ENCODE measurements at places on chromosomes 3 and 15. TPM values are rescaled to one million over a fixed set of nuclear protein-coding genes. Genes with fewer than 3 reads are reported as not detected.

DNA sequence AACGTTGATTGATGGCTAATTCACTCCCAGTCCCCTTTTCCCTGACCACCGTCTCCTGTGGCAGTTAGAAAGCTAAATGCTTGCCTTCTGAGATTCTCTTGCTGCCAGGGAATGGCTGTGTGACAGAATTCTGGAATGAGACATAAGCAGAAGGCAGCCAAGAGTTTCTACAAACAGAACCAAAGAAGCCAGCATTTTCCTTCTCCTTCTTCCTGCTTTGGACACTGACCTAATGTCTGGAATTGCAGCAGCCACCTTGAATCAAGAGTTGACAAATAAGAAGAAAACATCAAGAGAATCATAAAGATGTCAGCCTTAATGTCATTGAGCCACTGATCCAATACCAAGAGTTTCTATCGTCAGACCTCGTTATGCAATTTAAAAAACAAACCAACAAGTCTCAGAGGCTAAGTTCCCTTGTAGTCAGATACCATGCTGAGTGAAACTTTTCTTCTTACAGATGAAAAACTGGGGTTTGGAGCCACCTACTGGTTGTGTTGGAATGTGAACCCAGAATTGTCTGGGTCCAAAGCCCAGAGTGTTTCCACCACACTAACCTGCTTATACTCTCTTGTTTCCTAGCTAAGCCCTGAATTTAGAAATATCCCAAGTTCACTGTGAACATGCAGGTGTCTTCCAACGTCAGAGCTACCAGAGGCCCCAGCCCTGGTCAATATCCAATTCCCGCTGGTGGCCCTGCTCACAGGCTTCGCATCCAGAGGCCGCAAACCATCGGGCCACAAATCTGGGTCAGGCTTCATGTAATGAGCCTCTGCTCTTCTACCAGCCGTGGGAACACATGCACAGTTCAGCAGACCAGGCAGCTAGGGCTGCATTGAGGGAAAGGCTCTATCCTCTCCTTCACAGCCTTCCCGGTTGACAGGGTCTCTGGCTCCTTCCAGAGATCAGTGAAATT is 42.5 kb downstream of the MCF2L2 start:
- peak; percentile 63 for DNase-seq

Gene ITIH3
- total RNA-seq, result not detected

- DNase-seq, result peak; percentile 89
Observed at GRCh38 chr3:193780810-193781478, 187.9 kb downstream of the OPA1 start.

Gene ZIC4
- total RNA-seq, result 0.10 TPM

GRCh38 chr3:13122081-13123012 is 49.1 kb upstream of the IQSEC1 start:
- DNase-seq, result no peak

Gene TMC3
- total RNA-seq, result not detected

DNA sequence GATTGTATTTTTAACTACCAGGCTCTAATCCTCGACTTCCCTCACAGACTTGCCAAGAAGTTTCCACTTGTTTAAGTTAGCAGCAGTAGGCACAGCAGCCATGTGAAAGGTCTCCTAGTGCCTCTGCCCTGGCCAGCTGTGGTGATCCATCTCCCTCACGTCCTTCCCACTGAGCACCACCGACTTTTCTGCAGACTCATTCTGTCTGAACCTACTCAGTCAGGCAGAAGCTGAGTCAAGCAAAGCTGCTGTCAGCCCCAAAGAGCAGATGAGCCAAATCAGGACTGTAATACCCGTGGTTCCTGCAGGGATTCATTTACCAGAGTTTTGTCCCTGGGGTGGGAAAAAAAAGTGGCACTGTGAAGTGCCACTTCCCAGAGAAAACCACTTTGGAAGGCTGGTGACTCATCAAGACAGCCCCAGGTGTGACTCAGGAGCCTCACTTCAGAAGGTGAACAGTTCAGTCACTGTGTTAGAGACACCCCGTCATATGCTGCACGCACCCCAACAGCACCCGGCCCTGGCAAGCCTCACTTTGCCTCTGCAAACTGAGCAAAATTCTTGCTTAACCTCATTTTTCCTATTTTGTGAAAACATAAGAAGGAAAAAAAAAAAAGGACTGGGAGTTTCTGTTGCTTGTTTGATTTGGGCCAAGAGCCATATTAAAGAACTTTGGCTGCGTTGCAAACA is 76.0 kb downstream of the WWTR1 start:
- peak; percentile 99 for DNase-seq

- no peak for DNase-seq
Observed at GRCh38 chr3:88596451-88596850, 446.7 kb downstream of the C3orf38 start.

GRCh38 chr3:13559764-13560525 is 11.0 kb downstream of the FBLN2 start:
- peak; percentile 51 for DNase-seq

Gene HCN4
- total RNA-seq, result not detected

- no peak for DNase-seq
Observed at GRCh38 chr3:152921351-152921750, 86.4 kb downstream of the P2RY1 start.

Gene COX17
- 81.9 TPM for total RNA-seq

DNA sequence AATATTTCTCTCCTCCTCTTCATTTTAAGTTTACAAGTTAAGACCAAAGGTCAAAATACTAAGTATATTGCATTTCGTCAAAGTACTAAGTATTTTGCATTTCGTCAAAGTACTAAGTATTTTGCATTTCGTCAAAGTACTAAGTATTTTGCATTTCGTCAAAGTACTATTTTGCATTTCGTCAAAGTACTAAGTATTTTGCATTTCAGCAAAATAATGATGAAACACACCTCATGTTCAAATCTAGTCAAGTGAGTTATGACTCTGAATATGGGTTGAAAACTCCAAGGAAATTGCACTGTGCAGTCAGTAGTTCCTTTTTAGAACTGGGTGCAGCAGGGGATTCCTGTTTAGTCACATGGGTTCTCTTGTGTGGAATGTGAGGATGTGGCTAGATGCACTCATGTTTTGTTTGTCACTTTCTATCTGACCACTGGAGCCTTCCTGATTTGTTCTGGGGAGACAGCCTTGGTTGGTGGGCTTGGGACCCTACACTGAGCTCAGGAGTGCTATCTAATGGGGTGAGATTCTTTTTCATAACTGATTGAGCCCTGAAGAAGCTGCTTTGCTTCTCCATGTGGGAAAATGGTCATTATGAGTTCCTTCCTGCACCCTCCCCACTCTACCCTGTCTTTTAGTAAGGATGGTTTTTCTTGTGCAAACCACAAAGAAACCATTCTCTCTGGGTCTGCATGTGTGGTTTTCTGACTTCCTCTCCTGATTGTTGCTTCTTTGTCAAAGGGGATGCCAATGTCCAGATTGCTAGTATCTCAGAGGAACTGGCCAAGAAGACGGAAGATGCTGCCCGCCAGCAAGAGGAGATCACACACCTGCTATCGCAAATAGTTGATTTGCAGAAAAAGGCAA is 73.4 kb downstream of the CCK start:
- peak; percentile 57 for DNase-seq

GRCh38 chr15:93274257-93274656 is 185.2 kb upstream of the RGMA start:
- DNase-seq, result no peak

Gene GP5
- total RNA-seq, result not detected

Gene HTR3E
- total RNA-seq, result not detected

GRCh38 chr15:99006904-99007495 is 592 bp downstream of the PGPEP1L start:
- no peak for DNase-seq

DNA sequence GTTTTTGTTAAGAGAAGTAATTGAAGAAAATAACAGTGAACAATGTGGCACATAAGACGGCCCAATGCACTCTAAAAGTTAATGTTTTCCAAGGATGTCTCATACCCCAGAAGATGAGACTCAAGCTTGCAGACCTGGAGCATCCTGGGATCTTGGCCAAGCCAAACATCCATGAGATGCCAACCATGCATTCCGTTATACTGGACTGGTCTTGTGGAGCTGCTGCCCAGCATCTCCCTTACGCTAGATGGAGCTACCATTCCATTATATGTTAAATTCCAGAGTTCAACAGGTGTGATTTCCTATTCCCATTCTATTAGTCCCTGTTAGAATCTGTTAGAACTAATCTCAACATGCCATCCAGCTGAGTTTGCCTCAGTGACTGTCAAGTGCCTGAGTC is 181.8 kb downstream of the PDCD6IP start:
- peak; percentile 73 for DNase-seq

Gene POLQ
- 9.9 TPM for total RNA-seq

DNA sequence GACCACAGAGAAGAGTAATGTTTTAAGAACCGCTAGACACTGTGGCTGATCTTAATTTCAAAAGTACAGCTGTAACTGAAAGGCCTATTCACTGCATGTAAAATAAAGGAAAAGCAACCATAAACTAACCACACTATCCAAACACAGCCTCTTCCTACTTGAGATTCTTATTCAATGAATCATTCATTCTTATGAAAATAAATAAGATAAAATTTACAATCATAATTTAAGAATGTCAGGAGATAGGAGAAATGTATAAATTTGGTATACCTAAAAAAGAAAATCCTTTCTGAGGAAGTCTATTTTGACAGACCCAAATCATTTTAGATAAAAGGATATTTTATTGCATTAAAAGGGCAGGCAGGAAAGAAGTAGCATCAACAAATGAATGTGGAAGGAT is 533.5 kb upstream of the ZNF385D start:
- peak; percentile 64 for DNase-seq

- no peak for DNase-seq
Observed at GRCh38 chr3:9099702-9100512, 136.6 kb upstream of the RAD18 start.

- DNase-seq, result no peak
Observed at GRCh38 chr3:153357436-153357835, 195.4 kb downstream of the RAP2B start.

GRCh38 chr3:9787714-9788113 is 4.6 kb downstream of the TADA3 start:
- DNase-seq, result no peak

DNA sequence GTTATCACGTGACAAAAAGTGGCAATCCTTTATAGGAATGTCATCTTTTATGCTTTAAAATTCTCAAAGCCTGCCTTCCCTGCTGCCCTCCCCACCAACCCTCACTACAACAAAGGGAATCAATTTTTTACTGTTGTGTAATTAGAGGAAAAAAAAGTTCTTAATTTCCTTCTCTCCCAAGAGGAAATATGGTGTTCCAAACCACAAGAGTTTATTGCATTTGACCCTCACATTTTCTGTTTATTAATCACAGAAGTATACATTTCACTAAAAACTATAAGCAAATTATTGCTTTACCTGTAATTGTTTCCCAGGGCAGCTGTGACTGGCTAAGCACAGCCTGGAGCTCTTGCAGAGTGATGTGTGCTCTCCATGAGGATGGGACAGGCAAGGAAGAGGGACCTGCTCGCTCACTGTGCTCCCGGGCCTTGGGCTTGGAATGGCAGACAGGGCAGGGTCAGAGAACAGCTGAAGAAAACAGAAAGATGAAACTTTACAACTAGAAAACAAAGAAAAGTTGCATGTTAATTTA is 31.3 kb upstream of the ATP10A start:
- no peak for DNase-seq

DNA sequence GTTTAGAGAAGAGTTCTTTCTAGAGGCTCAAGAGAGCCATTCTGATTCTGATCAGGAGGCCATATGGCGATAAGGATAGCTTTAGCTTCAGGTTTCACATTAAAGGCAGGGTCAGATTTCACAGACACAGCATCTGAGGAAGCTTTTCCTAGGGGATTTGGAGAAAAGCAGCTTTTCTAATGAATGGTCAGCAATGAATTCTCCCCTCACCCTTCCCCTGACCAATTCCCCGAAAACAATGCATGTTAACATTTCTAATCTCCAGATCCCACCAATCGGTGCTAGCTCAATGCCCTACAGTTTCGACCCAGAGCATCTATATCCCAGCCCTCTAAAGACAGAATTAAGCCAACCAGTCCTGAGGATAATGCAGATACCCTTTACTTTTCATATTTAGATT is 9.8 kb downstream of the AGBL1 start:
- DNase-seq, result no peak

DNA sequence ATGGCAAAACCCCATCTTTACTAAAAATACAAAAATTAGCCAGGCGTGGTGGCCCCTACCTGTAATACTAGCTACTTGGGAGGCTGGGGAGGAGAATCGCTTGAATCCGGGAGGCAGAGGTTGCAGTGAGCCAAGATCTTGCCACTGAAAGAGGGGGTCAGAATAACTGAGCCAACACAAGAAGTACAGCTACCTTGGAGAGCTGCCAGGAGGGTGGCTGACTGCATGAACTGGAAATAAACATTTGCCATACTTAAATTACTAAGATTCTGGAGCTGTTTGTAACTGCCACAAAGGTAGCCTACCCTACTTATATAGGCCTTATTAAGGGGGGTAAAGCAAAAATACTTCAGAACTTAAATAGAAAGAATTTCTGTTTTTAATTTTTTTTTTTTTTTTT is 15.4 kb upstream of the PIK3CB start:
- peak; percentile 26 for DNase-seq

GRCh38 chr3:8206971-8207617 is 294.5 kb upstream of the LMCD1 start:
- no peak for DNase-seq

Gene FAN1
- 4.8 TPM for total RNA-seq

Gene CPA3
- not detected for total RNA-seq

DNA sequence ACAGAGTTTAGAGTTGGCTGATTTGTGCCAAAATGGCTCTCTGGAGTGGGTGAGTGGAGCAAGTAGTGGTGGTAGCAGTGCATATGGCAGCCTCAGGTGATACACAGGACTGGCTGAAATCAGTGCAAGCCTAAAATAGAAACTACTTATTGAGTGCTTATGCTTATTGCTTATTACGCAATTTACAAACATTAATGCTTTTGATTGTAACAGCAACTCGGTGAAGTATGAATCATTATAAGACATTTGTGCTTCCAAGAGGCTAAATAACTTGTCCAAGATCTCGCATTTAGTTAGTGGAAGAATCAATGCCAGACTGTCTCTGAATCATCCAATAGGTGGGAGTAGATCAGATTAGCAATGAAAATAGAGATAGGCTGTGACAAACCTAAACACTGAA is 353.8 kb downstream of the NAALADL2 start:
- no peak for DNase-seq

GRCh38 chr3:127851899-127852298 is 29.6 kb upstream of the MGLL start:
- DNase-seq, result no peak

GRCh38 chr3:104582092-104582491 is 784.6 kb upstream of the ALCAM start:
- DNase-seq, result no peak
